ENCODE measurements at places on chromosomes 3 and 15.

DNA sequence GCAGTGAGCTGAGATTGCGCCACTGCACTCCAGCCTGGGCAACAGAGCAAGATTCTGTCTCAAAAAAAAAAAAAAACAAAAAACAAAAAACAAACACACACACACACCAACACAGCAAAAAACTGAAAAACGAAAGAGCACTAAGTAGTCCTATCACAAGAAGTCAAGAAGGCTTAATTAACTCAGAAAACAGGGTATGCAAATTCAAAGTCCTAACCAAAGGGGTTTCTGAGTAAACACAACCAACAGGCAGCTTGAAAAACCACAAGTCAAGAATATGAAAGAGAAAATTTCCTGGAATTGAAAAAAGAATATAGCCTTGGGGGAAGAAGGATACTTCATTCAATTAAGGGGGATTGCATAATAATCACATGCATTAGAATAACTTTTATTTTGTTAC lies 37.7 kb upstream of the PARP14 start:
- DNase-seq = no peak

GRCh38 chr15:63998489-63998888 lies 47.8 kb downstream of the DAPK2 start:
- DNase-seq = no peak

DNA sequence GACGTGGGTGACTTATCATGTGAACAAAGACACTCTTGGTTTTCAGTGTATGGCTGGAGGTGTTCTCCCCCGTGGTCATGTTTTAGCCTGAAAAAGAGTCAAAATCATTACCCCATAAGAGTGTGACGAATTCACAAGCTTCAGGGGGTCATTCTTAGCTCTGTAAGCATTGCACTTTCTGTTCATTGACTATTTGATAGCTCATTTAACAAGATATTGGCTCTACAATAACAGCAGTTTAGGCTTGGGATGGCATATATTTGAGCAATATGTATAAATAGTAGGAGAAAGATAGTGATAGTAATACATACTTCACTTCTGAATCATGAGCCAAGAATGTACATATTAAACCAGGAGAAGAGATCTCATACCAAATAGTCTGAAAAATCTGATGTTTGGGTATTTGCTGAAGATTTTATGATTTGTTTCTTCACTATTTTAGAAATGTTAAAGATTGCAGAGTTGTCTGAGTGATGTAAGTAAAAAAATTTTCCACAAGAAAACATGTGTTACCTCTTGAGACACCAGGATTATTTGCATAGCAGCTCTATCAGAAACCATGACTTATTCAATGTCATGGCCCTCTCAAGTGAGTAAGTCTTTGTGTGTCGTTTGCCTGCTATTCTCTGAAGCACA lies 996.0 kb downstream of the OTOL1 start:
- DNase-seq = no peak

- DNase-seq = no peak
Measured at GRCh38 chr3:83873550-83873949, 1085.2 kb upstream of the CADM2 start.

GRCh38 chr15:93029836-93030429 lies 59.1 kb downstream of the RGMA start:
- DNase-seq = no peak

DNA sequence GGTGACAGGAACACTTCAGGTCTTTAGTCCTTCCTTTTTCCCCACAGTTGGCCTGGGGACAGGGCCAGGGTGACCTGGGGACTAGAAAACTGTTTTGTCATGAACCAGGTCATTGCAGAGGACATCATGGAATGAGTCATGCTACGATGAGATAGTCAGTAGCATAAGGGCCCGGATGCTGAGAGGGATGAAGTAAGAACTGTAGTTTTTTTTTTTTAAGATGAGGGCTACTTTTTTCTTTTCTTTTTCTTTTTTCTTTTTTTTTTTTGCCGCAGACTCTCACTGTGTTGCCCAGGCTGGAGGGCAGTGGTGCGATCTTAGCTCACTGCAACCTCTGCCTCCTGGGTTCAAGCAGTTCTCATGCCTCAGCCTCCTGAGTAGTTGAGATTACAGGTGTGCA lies 8.0 kb downstream of the MAP2K5 start:
- DNase-seq = no peak

DNA sequence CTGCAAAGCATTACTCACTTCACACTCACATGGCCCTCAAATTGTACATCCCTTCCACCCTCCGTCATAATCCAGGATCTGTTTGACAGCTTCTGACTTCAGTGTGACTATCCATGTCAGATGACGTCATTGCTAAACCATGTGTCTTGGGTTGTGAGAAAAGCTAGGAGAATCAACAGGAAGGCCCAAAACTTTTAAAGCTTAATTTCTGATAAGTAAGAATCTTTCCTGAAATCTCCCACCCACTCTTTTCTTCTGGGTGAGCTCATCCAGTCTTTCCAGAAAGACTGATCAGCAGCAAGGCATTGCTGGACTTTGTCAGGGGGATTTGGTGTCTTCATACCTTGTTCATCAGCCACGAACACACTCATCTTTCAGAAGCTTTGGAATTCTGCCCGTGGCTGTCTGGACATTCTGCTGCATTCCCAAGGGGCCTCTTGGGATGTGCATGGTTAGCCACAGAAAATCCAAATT lies 11.5 kb upstream of the LMCD1 start:
- no peak for DNase-seq

DNA sequence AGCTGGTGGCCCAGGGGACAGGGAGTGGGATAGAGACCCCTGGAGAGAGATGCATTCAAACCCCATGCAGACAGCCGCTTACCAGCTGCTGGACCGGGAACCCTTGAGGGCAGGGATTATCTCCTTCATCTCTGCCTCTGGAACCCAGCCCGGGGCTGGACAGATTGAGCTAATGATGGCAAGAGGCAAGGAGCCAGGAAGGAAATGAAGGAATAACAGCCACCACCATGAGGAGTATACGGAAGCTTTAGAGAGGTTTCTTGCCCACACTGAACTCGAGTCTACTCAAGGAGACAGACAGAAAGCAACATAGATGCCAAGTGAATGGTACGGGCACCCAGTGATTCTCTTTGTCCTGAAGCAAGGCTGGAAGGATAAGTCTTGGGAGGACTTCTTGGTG lies 23.2 kb downstream of the HAPLN3 start:
- DNase-seq = no peak

- no peak for DNase-seq
Measured at GRCh38 chr3:39474126-39474515, 6.6 kb downstream of the MOBP start.

GRCh38 chr15:39904115-39904514 lies 16.0 kb downstream of the GPR176 start:
- DNase-seq = no peak

DNA sequence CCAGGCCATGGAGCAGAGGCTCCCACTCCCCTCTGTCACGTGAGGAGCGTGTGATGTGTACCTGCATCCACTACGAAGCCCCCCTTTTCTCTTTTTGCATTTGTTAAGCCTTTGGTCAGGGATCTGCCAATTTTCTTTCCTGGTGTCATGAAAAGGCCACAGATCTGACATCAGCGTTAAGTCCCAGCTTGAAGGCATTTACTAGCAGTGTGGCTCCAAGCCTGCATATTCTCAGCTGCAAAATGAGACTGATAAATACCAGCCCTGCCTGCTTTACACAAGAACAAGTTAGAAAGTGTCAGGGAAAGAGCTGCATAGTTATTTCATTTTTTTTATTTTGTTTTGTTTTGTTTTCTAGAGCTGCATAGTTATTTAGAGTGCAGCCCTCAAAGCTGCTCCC lies 2.3 kb upstream of the ANKRD63 start:
- DNase-seq = no peak

DNA sequence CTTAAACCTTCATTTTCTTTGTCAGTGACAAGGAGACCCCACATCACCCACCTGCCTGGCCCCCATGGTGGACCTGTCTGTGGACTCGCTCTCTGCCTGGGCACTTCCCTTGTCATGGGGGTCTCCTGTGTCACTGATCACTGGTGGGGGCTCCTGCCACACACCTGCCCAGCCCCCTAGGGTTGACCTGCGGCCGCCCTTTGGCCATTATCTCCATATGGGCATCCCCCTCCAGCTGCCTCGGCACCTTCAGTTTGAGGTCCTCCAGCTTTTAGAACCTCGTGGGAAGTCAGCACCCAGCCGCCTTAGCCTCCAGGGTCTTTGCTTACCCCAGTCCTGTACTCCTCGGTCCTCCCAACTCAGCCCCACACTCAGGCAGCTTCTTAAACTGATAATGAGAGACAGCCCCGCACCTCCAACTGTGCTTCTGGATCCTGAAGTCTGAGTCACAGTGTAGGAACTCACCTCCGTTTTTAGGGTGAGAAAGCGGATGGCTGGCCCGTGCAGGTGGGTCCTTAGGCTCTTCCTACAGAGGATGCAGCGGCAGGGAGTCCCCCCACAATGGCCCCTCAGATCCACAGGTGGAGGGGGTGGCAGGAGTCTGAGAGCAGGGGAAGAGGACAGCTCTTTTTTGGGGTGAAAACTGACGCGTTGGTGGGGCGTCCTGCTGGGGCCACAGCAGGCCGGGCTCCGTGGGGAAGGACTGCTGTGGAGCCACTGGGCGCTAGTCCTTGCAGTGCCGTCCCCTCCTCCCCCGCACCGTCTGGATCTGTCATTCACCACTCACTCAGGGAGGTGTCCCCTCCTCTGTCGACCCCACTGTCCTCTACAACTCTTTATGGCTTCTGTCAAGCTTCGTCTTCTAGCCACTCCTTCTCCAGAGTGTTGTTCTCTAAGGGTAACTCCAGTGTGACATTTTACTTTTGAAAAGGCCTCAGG lies 8.7 kb upstream of the PRR23E start:
- DNase-seq = no peak

DNA sequence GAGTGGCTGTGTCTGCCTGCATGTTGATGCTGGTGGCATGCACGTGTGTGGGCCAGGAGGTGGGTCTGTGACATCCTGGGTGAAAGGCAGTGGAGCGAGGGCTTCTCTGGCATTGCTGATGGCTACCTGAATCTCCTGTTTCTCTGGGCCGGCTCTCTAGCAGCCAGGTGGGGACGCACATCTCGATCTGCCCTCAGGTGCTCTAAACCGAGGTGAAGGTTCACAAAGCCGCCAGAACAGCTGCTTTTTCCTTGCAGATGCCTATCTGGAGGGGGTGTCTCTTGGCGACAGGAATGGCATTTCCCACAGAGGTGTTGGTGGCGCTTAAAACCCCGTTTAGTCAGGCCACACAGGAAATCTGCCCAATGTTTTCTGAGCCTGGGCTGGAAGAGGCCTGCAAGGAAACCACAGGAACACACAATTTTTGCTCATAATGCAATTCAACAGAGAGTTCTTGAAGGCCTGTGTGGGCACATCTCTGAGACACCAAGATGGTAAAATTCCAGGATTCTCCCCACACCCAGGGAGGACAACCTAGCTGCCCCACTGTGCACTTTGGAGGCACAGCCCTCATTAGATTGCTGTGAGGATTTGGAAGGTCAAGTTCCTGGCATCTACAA lies 11.9 kb downstream of the TMEM158 start:
- DNase-seq = no peak

DNA sequence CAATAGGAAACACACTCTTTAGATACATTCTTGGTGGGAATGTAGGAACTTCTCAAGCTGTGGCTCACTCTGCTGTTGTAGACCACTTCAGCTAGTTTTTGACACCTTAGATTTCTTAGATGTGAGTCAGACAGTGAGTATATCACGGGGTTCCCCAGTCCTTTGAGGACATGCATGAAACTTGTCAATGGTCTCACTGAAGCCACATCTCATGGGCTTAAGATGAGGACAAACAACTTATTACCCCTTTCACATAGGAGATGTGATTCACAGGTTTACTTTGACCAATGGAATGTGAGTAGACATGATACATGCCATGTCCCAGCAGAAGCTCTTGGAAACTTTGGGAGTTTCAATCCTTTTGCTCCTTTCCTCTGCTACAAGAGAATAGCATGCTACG lies 325.5 kb downstream of the CHST2 start:
- DNase-seq = no peak

DNA sequence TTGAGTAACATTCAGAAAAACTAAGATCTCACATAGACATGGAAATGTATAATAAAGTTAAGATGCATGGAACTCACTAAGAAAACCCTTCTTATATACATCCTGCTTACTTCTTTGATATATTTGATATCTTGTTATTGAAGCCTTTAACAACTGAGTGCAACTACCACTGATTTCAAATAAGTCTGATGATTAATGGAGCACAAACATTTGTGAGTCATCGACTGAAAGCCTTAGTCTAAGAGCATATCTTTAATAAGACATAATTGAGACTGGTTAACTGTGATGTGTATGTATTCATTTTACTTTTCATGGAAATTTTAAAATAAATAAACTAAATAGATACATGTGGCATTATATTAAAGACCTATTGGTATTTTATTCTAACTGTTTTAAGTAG lies 740.5 kb downstream of the EPHA3 start:
- DNase-seq = no peak

DNA sequence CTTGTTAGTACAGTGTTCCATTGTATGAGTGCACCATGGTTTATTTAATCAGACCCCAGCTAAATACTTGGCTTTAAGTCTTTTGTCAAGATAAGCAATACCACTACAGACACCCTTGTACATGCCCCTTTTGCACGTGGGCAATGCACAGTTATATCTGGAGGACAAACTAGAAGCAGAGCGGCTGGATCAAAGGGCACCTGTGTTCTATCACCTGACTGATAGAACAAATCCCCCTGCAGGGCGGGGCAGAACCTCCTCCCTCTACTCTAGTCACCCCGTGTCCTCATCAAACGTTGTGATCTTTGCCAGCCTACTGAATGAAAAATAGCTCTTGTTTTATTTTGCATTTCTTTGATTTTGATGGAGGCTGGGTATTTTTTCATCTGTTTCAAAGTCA lies 314.9 kb downstream of the TLE3 start:
- no peak for DNase-seq

GRCh38 chr3:40455328-40455727 lies 1.8 kb upstream of the RPL14 start:
- no peak for DNase-seq

GRCh38 chr3:120820748-120821147 lies 78.2 kb downstream of the GTF2E1 start:
- DNase-seq = no peak

GRCh38 chr3:178507507-178508442 lies 28.5 kb upstream of the KCNMB2 start:
- DNase-seq = no peak

GRCh38 chr3:123037015-123037375 lies 9.4 kb upstream of the SEMA5B start:
- DNase-seq = no peak

GRCh38 chr15:39651881-39652280 lies 71.0 kb downstream of the THBS1 start:
- no peak for DNase-seq

- DNase-seq = no peak
Measured at GRCh38 chr3:119069725-119070124, 35.1 kb upstream of the IGSF11 start.

- DNase-seq = no peak
Measured at GRCh38 chr15:49904296-49904695, 214.7 kb downstream of the ATP8B4 start.

DNA sequence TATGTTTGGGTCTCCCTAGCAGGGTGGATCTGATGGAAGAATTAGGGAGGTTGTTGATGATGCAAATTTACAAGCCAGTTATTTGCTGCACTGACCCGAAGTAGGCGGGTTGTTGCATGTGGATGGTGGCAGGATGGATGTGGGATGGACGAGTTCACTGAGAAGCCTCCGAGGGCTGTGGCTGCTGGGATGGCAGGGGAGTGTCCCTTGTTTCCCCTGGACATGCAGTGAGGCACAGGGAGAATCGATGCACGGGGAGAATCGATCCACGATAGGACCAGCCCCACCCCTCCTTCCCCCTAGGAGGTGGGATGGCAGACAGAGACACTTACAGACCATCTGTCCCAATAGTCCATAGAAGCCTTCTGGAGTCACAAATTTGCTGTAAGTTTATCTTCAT lies 31.0 kb upstream of the KLF13 start:
- DNase-seq = no peak

- no peak for DNase-seq
Measured at GRCh38 chr15:83209333-83209732, 1.7 kb upstream of the HDGFL3 start.

All from stimulated activated CD4-positive, alpha-beta T cell treated with anti-CD3 and anti-CD28 coated beads, Interleukin-1b, Interleukin-23, amount 100 ng/mL, for 24 hours (primary cell).